ENCODE measurements at places on chromosomes 16 and 17. TPM values are rescaled to one million over a fixed set of nuclear protein-coding genes. Genes with fewer than 3 reads are reported as not detected.

The CXCL16 gene
- 0.28 TPM for total RNA-seq

DNA sequence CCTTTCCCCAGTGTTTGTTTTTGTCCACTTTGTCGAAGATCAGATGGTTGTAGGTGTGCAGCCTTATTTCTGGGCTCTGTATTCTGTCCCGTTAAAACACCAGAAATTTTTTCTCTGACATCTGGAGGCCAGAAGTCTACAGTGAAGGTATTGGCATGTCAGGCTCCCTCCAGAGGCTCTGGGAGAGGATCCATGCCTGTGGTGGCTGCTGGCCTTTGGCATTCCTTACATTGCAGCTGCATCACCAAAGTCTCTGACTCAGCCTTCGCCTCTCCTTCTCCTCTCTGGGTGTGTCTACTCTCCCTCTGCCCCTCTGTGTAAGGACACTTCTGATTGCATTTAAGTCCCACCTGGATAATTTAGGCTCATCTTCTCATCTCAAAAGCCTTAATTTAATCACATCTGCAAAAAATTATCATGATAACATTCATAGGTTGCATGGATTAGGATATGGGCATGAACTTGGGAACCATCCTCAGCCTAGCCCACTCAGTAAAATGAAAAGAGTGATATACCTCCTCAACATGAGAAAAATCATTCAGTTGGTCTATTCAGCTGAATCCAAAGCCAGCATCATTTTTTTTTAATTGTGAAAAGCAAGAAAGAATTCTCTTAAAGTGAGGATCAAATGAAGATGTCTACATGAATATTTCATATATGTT is 78.0 kb downstream of the MAP2K6 start:
- H3K4me1 ChIP-seq, result no peaks in the 10 kb centered on the region
- H3K36me3 ChIP-seq, result no peaks in the 10 kb centered on the region
- H3K27ac ChIP-seq, result no peak overlapping the region
- DNase-seq, result peak; percentile 88

- no peak overlapping the region for H3K4me3 ChIP-seq
- no peak for DNase-seq
- no peaks in the 10 kb centered on the region for H3K36me3 ChIP-seq
- H3K27ac ChIP-seq, result no peak overlapping the region
Observed at GRCh38 chr16:48905632-48906505, 295.9 kb upstream of the N4BP1 start.

DNA sequence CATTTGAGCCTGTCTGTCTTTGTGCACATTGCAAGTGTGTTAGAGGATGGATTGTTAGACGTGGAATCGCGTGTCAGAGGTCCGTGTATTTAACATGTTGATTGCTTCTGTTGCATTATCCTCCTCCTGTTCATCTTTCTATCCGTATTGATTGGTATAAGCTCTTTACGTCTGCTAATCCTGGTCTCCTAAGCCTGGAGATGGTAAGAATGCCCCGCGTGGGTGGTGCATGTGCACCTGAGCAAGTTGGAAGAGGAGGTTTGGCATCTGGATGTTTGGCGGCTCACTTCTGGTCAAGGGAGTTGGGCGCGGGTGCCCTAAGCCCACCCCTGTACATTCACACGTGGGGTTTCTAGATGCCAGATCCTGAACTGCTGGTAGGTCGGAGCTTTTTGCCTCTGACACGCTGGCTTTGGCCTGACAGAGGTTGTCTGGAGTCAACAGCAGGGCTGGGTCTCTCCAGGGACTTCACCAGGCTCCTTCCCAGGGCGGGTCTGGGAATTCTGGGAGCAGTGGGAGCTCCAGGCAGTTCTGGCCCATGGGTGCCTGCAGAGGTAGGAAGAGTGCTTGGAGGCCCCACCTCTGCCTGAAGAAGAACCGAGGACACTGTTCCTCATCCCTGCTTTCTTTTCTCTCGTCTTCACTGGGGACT is 107.3 kb downstream of the OR1D5 start:
- no peaks in the 10 kb centered on the region for H3K36me3 ChIP-seq
- no peaks in the 10 kb centered on the region for H3K27me3 ChIP-seq
- H3K4me1 ChIP-seq, result peaks cover 17% of the 10 kb centered on the region
- H3K4me3 ChIP-seq, result no peak overlapping the region

The UBE2I gene
- total RNA-seq, result 30.8 TPM

DNA sequence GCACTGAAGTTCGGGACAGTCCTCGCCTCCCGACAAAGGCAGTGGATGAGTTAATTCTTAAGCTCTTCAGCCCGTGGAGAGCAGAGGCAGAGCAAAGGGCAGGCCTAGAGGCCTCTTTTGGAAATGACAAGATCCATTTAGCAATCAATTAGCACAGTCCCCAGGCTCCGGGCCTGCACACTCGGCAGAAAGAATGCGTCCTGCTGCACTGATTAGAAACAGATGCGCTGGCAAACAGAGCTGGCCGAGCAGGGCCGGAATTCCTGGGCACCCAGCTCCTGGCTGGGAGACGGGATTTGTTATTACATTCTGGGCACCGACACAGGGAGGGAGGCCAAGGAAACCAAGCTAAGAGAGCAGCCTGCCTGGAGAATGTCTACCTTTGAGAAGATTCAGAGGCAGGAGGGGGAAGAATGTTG is 162.9 kb downstream of the COPRS start:
- peaks cover 18% of the 10 kb centered on the region for H3K4me1 ChIP-seq
- H3K27me3 ChIP-seq, result no peaks in the 10 kb centered on the region
- H3K36me3 ChIP-seq, result no peaks in the 10 kb centered on the region
- H3K4me3 ChIP-seq, result no peak overlapping the region
- peak; percentile 88 for DNase-seq

DNA sequence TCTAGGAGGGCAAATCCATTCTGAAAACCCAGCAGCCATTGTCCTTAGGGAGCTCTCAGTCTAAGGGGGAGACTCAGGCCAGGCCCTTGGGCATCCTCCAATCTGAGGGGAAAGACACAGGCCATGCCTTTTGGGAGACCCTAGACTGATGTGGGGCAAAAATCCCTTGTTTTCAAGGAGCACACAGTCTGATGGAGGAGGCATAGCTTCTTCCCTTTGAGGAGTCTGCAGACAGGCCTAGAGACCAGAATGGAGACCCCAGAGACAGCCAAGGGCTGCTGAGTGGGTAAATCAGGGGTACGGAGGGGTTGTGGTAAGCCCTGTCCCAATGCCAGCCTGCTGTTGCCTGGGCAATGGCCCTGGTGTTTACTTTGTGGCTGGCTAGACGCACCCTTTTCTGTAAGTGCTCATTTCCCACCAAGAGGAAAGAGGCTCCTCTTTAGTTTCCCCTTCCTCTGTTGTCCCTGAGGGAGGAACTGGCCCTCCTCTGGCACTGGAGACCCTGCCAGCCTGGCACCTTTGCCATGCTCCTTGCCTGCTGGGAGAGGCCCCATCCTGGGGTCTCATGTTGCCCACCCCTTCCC is 19.3 kb downstream of the ARHGAP23 start:
- no peak for DNase-seq
- H3K27me3 ChIP-seq, result no peaks in the 10 kb centered on the region
- H3K27ac ChIP-seq, result peak overlapping the region; percentile 77
- no peak overlapping the region for H3K4me3 ChIP-seq
- H3K36me3 ChIP-seq, result peaks cover 5% of the 10 kb centered on the region

The TP53TG3 gene
- total RNA-seq, result not detected

DNA sequence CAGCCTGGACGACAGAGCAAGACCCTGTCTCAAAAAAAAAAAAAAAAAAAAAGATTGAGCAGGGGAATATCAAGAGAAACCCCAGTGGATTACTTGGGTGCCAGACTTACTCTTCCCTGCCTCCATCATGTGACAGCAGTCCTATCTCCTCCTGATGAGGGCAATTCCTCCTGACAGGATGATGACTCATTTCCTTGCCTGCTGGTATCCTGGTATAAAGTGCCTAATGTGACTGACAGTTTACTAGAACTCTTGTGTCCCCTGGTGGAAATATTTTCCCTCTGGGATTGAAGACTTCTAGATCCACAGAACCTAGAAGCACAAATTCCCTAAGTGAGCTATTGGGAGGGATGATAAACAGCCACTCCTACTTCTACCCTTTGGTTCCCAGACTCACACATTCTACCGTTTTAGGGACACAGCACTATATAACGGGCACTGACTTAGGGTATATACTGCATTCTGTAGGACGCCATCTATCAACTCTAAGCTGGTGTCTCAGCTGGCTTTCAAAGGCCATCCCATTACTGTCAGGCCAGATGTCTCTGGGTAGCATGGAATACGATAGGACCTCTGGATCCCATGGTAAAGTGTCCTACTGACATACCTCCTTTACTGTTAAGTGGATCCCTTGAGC is 114.6 kb upstream of the MED13 start:
- H3K27ac ChIP-seq, result no peak overlapping the region
- H3K27me3 ChIP-seq, result no peaks in the 10 kb centered on the region
- peak; percentile 50 for DNase-seq
- no peaks in the 10 kb centered on the region for H3K4me1 ChIP-seq
- H3K4me3 ChIP-seq, result no peak overlapping the region
- no peaks in the 10 kb centered on the region for H3K36me3 ChIP-seq

GRCh38 chr16:75628351-75628750 is 5.3 kb upstream of the ADAT1 start:
- H3K27ac ChIP-seq, result no peak overlapping the region
- no peaks in the 10 kb centered on the region for H3K27me3 ChIP-seq
- no peaks in the 10 kb centered on the region for H3K4me1 ChIP-seq
- no peak for DNase-seq

GRCh38 chr17:77177002-77177741 is 36.4 kb downstream of the SEC14L1 start:
- DNase-seq, result no peak
- H3K4me3 ChIP-seq, result no peak overlapping the region
- peaks cover 10% of the 10 kb centered on the region for H3K36me3 ChIP-seq
- H3K4me1 ChIP-seq, result peaks cover 8% of the 10 kb centered on the region

- no peak for DNase-seq
- H3K4me3 ChIP-seq, result no peak overlapping the region
- no peak overlapping the region for H3K27ac ChIP-seq
- peaks cover 20% of the 10 kb centered on the region for H3K27me3 ChIP-seq
Observed at GRCh38 chr17:58360296-58361063, 8.5 kb upstream of the SUPT4H1 start.

- DNase-seq, result no peak
- H3K27me3 ChIP-seq, result no peaks in the 10 kb centered on the region
- H3K27ac ChIP-seq, result no peak overlapping the region
Observed at GRCh38 chr17:11388054-11388453, 147.0 kb downstream of the SHISA6 start.

DNA sequence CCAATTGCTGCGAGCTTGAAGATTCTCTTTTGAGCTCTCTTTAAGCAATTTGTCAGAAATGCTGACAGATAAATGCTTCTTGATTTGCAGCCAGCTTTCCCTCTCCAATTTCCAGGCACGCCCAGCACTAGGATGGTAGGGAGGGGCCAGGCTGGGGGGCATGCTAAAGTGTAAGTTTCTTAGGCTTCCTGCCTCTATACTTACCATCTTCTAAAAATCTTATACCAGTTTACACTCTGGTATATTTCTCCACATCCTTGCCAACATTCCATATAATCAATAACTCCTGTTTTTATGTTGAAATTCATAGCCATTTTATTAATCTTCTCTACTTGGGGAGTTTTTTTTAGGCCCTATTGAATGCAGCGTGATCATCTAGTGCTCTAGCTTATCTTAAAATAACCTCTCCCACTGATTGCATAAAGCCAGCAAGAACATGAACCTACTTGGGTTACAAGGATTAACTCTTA is 17.5 kb downstream of the ACSF2 start:
- peaks cover 4% of the 10 kb centered on the region for H3K4me1 ChIP-seq
- no peak overlapping the region for H3K27ac ChIP-seq
- H3K4me3 ChIP-seq, result no peak overlapping the region
- H3K27me3 ChIP-seq, result no peaks in the 10 kb centered on the region

DNA sequence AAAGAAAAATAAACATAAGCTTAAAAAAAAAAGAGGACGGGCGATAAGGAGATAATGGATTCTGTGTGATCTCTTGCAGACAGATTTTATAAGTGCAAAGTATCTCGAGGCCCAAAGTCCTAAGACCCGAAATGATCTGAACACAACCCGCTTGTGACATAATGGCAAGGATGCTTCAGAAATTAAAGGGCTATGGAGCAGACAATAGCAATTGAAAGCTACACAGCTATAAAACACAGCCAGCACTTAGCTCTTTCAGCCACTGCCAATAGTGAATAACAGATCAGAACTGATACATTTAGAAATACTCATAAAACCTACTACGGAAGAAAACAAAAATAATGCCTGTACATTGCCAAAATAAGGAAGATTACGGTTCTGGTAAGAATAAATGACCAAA is 117.5 kb downstream of the ZFHX3 start:
- no peak overlapping the region for H3K27ac ChIP-seq
- H3K4me3 ChIP-seq, result no peak overlapping the region
- peaks cover 14% of the 10 kb centered on the region for H3K4me1 ChIP-seq
- H3K36me3 ChIP-seq, result no peaks in the 10 kb centered on the region

The ASPA gene
- not detected for total RNA-seq

- peaks cover 49% of the 10 kb centered on the region for H3K4me1 ChIP-seq
- H3K36me3 ChIP-seq, result peaks cover 3% of the 10 kb centered on the region
- no peak for DNase-seq
- no peaks in the 10 kb centered on the region for H3K27me3 ChIP-seq
- 0 out of 2 replicates have a peak overlapping the region, but pooled peaks have one; percentile 17 for H3K27ac ChIP-seq
Observed at GRCh38 chr17:17737961-17738894, 57.0 kb downstream of the RAI1 start.

The DHRS7C gene
- not detected for total RNA-seq

GRCh38 chr17:2197271-2197670 is 106.3 kb downstream of the SMG6 start:
- H3K4me1 ChIP-seq, result peaks cover 12% of the 10 kb centered on the region
- H3K27ac ChIP-seq, result no peak overlapping the region
- no peak for DNase-seq
- no peaks in the 10 kb centered on the region for H3K27me3 ChIP-seq
- H3K36me3 ChIP-seq, result peaks cover 7% of the 10 kb centered on the region

- H3K4me1 ChIP-seq, result no peaks in the 10 kb centered on the region
- H3K36me3 ChIP-seq, result no peaks in the 10 kb centered on the region
- peaks cover 2% of the 10 kb centered on the region for H3K27me3 ChIP-seq
Observed at GRCh38 chr17:57016071-57016763, 38.3 kb downstream of the SCPEP1 start.

GRCh38 chr16:50457423-50457822 is 88.6 kb upstream of the BRD7 start:
- H3K4me1 ChIP-seq, result no peaks in the 10 kb centered on the region
- H3K27ac ChIP-seq, result no peak overlapping the region
- no peak overlapping the region for H3K4me3 ChIP-seq
- no peak for DNase-seq

- no peak overlapping the region for H3K27ac ChIP-seq
- H3K36me3 ChIP-seq, result peaks cover 36% of the 10 kb centered on the region
- H3K27me3 ChIP-seq, result no peaks in the 10 kb centered on the region
Observed at GRCh38 chr16:1691276-1691675, 13.2 kb downstream of the JPT2 start.

- H3K27me3 ChIP-seq, result peaks cover 30% of the 10 kb centered on the region
- H3K27ac ChIP-seq, result no peak within 1 kb of the TSS
- no peaks in the 10 kb centered on the region for H3K36me3 ChIP-seq
- H3K4me1 ChIP-seq, result no peaks in the 10 kb centered on the region
Observed at GRCh38 chr16:10817963-10818941, at the start of gene TVP23A. Gene TVP23A, minus strand, starts transcription at chr16:10818794. Its CDS starts 301 bp downstream, at chr16:10818493.

DNA sequence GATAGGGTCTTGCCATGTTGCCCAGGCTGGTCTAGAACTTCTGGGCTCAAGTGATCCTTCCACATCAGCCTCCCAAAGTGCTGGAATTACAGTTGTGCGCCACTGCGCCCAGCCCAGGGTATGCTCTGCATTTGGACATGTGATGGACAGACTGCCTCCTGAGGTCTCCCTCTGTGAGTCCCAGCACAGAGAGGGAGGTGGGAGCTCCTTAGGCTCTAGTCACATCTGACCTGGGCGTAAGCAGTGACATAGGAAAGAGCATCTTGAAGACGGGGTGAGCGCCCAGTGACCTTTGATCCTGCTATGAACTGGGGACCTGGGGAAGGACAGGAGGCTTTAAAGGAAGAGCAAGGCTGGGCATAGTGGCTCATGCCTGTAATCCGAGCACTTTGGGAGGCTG is 2.2 kb upstream of the GFAP start:
- DNase-seq, result no peak
- peaks cover 9% of the 10 kb centered on the region for H3K4me1 ChIP-seq
- H3K27me3 ChIP-seq, result peaks cover 13% of the 10 kb centered on the region
- H3K27ac ChIP-seq, result no peak overlapping the region

The GAST gene
- not detected for total RNA-seq

Measured in IMR-90 (cell line).